ENCODE measurements at places on chromosomes 4 and X.

DNA sequence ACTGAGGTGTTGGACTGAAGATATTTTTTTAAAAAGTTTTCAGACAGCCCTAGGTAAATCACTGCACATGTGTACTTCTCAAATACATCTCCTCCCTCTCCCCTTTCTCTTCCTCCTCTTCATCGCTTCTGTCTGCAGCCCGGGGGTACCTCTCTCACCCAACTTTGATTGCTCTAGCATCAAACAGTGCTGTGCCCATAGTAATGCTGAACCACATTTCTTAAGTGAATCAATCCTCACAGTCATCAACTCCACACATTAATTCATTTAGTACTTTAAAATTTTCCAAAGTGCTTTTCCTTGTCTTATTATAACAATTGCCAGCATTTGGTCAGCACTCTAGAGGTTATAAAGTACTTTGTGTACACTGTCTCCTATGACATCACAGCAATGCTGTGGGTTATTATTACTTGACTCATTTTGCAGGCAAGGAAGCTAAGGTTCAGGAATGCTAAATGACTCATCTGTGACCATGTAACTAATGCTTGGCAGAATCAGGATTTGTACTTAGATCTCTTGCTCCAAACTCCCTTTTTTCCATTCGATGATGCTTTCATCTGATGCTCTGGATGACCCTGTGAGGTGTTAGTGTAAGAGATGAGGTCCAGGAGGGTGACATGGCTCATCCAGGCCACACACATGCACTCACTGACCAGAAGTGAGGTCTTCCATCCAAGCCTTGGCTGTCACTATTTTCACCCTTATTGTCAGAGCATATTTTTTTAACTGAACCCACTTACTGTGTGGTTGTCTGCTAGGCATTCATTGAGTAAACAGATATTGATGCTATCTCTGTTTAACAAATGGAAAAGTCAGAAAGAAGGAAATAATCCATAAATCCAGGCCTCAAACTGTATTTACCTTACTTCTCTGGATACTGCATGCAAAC lies 58.8 kb downstream of the RHOH start:
- no peak for DNase-seq

DNA sequence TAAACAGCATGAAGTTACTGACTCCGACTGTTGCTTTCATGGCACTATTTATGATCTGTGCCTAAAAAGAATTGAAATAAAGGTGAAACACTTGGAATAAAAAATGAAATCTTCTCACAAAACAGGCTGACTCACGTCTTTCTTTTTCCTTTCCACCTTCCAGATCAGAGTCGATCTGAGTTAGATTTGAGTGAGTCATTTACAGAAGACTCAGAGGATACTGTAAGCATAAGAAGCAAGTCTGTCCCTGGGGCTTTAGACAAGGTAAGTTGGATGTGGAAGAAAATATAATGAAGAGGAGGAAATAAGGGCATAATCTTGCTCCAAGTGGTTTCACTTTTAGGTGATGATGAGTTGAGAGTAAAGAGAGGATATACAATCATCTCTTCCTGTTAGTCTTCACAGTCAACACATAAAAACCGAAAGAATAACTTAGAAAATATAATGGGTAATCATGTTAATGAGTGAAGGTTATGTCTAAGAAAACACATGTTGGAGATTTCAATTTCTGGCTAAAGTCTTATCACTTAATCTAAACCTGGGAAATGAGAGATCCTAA lies 89.7 kb downstream of the SYTL5 start:
- no peak for DNase-seq

DNA sequence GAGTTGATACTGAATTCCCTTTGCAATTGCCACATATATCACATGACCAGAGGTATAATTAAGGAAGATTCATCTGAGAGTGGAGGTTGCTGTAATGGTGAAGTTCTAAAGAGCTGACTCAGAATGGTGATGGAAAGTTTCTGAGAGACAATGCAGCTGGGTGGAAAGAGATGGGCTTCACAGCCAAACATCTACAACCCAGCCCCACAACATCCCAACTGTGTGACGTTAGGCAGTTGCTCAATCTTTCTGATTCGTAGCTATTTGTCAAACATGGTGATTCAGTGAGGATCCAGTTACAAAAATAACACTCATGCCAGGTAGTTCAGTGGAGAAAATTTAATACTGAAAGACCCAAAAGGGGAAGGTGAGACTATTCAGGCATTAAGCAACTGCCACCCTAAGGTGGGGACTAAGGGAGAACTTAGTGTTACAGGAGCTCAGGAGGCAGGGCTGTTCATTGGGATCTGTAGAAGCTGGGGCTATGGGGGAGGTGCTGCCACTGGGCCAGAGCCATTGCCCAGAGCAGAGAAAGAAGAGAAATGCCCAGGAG lies 6.9 kb upstream of the AFF1 start:
- no peak for DNase-seq

DNA sequence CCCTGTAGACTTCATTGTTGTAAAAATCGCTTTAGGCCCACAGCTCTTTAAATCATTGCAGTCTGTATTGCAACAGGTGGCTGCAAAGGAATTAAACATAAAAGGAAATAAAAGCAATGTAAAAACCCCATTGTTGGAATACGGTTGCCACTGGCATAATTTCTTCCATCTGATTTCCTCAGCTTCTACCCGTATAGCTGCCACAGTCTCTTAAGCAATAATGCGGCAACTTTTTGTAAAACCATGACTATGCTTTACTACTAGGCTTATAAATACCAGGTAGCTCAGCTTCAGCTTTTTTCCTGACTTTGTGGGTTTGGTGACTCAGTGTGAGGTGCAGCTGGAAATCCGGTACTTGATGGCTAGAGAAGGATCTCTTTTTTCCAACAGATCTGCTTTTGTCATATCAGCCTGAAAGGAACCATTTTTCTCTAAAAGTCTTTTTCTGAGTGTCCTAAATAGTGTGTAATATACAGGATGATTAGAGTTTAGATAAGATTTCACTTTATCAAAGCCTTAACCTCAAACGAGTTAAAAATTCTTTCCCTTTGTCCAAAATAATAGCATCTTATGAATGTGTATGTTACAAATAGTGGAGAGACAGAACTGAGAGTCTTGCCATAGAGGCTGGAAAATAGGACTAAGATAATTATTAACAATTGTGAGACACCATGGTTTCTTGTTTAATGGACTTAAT lies 268.0 kb downstream of the ADGRL3 start:
- no peak for DNase-seq

DNA sequence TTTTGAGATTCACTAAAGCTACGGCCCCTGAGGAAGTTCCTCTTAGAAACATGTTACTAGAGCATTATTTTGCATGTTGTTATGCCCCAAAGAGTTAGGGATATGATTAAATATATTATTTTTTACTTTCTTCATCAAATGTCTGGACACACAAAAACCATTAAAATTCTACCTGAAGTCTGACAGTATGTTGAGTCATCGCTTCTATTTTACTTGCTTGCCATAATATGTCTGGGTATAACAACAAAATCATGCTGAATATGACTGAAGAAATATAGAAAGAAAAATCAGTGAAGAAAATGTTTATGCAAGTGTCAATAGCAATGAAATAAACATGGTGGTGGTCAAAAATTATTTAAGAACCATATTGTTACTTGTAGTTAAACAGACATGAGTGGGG lies 1818.5 kb upstream of the ADGRL3 start:
- no peak for DNase-seq

- DNase-seq, result no peak
Measured at GRCh38 chr4:183842129-183842528, 63.0 kb upstream of the STOX2 start.

All from CD4-positive, alpha-beta T cell treated with Interleukin-1 beta for 1 hour (primary cell).